ENCODE measurements at places on chromosomes 11 and 22.

DNA sequence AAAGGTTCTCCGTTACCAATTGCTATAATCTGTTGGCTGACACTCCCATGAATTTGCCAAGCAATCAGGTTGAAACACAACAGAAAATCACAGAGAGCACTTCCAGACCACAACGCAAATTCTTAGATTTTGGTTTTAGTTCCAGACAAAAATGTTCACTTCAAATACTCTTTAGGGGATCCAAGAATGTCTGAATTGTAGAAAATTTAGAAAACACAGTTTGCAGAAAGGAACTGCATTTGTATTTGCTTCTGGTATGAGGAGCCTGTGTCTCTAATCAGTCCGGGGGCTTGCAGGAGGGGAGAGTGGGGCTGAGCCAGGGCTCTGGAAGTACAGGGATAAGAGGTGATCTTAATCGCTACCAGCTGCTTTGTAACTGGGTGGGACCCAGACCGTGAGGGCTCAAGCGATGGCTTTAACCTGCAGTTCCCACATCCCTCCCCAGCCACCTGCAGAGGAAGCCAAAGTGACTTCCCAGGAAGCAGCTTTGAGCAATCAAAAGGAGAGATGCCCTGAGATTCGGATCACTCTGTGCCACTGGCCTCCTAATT is 18.7 kb downstream of the SCUBE2 start:
- no peak for DNase-seq

GRCh38 chr11:33388793-33389525 is 131.8 kb downstream of the HIPK3 start:
- no peak for DNase-seq

DNA sequence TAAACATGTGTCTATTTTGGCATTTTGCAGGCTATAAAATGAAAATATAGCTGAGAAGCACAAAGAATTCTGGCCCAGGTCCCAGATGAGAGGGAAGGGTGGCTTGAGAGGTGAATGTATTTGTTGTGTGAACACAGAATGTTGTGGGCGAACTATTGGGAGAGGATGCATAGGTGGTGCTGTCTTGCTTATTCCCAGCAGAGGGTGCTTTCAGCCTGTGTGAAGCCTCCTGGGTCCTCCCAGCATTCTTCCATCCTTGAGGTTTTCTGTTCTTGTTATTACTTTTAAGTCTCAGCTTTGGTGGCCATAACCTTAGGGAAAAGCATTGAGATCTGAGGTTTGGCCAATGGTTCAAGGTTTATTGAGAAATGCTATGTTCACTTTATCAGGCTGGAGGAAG is 108.7 kb upstream of the SNX19 start:
- DNase-seq = peak; percentile 54

DNA sequence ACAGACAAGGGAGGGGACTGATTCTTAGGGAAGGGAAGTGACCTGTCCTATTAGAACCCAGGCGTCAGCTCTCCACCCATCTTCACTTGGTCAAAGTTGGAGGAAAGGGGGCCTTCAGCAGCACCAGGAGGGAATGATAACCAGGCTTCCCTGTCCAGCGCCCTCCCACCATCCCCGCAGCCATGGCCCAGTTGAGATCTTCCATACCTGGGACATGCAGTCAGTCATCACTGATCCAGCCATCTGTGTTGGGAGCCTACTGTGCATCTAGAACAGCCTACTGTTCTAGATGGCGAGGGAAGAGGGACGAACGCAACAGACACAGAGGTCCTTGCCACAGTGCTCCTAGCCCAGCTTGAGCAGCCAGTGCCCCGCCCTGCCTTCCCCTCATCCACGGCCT is 40.6 kb downstream of the PDGFB start:
- DNase-seq = no peak

- DNase-seq = no peak
These were observed 9.8 kb upstream of the NXPE4 start for GRCh38 chr11:114605370-114605769.

DNA sequence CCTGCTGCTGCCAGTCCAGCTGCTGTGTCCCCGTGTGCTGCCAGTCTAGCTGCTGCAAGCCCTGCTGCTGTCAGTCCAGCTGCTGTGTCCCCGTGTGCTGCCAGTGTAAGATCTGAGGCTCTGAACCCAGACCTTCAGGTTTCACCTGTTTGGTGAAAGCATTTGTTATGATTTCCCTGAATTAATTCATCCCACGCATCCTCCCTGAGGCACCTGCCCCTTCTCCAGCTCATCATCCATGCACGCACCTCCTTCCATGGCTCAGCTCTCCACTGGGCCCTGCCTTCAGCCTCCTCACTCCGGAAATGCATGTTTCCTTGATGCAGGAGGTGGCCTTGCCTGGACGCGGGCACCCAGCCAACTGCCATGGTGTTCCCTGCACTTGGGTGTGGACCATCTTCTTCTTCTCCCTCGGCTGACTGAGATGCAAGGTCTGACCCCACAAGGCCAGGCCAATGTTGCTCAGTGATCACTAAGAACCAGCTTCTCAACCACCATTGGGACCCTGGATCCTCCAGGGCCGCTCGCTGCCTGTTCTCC is 788 bp downstream of the KRTAP5-10 start:
- no peak for DNase-seq

DNA sequence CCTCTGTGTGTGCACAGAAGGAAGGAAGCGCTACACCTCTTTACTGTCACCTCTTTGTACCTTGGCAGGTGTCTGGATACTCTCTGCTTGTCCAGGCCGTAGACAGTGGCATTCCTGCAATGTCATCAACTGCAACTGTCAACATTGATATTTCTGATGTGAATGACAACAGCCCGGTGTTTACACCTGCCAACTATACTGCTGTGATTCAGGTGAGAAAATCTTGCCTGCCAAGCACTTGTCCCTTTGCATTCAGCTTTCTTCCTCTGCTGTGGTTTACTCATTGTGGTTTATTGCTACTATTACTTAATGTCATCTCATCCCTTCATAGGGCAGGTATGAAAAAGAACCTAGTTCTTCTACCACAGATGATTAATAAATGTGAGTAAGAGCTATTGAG is 131.9 kb upstream of the MTNR1B start:
- DNase-seq = no peak

DNA sequence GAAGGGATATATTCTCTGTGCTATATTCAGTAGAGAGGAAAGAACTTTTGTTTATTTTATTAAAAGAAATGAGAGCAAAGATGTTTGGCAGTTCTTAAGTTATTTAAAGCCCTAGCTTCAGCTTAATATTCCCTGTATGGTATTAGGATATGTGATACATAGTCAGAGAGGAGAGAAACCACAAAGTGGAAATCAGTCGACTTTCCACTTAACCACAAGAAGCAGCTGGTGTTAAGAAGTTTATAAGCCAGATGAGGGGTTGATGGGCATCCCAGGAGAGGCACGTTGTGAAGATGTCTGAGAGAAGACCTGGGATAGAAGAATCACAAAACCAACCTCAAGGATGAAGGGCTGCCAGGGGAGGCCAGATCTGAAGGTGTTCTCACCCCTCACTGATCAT is 23.3 kb upstream of the PHF21B start:
- no peak for DNase-seq

GRCh38 chr22:40430991-40431390 is 60.6 kb downstream of the SGSM3 start:
- DNase-seq = no peak

DNA sequence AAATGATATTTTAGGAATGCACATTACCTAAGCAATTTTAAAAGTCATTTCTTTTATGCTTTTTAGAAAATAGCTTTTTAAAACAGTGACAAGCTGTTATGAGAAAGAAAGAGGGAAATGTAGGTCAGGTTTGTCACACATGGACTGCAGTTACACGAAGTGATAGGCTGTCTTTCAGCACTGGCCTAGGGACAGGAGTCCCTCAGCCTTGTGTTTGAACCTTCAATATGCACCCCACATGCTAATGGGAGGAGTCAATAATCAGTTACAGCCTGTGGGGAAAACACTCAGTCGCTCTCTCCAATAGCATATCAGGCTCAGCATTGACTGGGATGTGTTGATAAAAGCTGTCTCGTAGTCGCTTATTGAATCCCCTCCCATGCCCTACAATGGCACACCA is 45.8 kb downstream of the DNAJC24 start:
- no peak for DNase-seq

GRCh38 chr11:3831378-3832239 is 9.2 kb downstream of the RHOG start:
- DNase-seq = no peak

DNA sequence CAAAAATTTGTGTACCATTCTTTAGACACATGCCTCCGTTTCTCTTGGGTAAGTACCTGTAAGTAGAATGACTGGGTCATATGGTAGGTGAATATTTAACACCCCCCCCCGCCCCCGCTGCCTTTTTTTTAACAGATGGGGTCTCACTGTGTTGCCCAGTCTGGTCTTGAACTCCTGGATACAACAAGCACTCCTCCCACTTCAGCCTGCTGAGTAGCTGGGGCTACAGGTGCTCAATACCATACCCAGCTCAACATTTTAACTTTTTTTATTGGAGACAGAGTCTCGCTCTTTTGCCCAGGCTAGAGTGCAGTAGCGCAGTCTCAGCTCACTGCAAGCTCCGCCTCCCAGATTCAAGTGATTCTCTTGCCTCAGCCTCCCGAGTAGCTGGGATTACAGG is 32.5 kb downstream of the CECR2 start:
- no peak for DNase-seq

GRCh38 chr22:47102648-47103047 is 340.2 kb downstream of the TBC1D22A start:
- DNase-seq = no peak

GRCh38 chr11:61116426-61117167 is 14.3 kb downstream of the CD5 start:
- no peak for DNase-seq

GRCh38 chr11:111520560-111520959 is 6.0 kb downstream of the HOATZ start:
- DNase-seq = no peak

DNA sequence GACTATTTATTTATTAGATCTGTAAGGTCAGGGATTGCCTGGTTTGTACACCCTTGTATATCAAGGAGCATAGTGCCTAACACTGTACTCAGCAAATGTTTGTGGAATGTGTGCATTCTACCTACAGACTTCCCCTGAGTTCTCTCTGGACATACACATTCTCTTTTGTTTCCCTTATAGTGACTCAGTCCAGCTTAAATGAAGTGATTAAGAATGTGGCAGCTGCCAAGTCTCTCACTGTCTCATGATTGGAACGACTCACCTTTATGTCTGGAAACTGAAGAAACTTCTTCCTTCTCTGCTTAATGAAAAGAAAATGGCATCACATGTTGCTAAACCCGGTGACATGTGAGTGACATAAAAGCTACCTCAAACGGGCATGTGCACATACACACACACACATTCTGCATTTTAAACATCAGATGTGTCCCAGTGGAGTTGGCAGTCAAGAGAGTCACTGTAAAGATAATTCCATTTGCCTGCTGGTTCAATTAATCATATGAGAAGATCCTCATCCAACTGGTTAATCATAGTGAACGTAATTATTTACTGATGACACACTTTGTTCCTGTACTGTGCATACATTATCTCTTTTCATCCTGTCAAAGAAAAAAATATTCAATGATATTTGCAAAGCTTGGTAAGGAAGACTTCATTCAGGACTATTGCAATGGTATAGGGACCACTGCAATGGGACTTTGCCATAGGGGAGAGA is 42.8 kb downstream of the GLYAT start:
- no peak for DNase-seq
